ENCODE measurements at places on chromosomes 4 and X.

- no peak for DNase-seq
These were observed 233.7 kb upstream of the NDST3 start for GRCh38 chr4:117800636-117801035.

- DNase-seq: no peak
These were observed 72.7 kb upstream of the IL15 start for GRCh38 chr4:141563723-141564122.

- no peak for DNase-seq
These were observed 9.0 kb downstream of the TAB3 start for GRCh38 chrX:30880058-30880457.

DNA sequence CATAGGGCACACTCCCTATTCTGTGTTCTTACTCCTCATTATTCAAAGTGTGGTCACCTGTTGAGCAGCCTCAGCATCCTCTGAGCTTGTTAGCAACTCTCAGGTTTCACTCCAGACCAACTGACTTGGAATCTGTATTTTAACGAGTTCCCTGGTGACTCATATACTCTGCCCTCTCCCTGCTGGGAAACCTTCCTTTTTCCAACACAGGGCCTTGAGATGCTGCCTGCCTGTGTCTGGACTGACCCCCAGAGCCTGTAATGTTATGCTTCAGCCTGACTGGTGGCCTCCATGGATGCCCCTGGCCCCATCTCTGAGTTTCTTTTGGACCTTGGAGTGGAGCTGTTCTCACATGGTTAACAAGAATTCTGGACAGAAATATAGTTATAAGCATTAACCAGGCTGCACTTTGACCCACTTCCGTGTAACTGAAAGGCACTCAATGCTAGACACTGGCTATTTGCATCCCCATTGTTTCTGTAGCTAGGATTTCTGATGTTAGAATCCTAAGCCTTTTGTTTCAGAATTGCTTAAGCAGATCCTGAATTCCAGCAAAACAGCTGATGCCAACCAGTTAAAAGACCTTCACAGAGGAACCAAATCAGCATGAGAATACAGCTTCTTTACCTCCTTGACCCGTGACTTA is 262.6 kb downstream of the STIM2 start:
- peak; percentile 47 for DNase-seq

DNA sequence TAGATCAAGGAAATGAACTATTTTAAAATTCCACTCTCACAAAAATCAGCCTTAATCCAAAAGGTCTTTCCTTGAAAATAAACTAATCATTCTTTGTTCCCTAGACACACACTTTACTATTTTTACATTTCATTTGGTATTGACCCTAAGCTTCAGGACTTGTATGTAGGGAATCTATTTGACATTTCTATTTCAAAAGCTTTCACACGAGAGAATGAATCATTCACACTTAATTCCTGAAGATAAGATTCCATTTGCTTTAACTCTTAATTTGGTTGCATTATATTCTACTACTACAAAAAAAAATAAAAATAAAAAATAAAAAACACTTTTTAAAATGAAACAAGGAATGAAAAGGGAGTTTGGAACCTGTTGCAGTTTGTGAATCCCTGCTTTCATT is 43.7 kb downstream of the EDNRA start:
- no peak for DNase-seq

- peak; percentile 38 for DNase-seq
These were observed 795 bp upstream of the SH3KBP1 start for GRCh38 chrX:19887911-19888879.
